ENCODE measurements at places on chromosomes 11 and 22.

DNA sequence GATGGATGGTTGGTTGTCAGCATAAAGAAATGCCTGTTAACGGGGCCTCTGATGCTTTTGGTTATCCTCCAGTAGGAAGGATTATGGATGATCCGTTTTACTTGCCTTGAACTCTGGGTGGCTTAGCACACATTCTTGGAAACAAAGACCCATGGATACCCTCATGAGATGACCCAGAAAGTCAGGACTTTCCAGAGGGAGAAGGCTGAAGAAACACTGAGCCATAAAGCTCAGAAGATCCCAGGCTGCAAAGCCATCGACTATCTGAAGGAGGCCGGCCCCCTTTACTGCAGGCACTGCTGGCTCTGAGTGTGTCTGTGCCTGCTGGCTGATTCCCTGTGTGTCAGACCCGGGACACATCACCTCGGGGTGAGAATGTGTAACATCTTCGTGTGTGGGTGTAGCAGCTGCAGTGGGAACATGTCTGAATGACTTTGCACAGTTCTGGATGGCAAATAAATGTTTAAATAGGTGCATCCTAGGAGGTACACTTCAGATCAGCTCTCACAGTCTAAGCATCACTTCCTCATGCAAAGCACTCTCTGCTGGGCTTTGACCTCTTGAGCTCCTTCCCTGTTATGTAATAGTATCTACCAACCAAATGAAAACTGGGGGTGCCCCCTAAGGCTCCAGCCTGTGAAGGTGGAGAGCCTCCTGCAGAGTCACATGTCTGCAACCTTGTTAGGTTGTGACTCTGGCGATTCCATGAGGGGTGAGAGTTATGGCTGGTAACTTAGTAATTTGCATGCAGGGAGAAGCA lies 1084.9 kb downstream of the TBC1D22A start:
- DNase-seq, result no peak

DNA sequence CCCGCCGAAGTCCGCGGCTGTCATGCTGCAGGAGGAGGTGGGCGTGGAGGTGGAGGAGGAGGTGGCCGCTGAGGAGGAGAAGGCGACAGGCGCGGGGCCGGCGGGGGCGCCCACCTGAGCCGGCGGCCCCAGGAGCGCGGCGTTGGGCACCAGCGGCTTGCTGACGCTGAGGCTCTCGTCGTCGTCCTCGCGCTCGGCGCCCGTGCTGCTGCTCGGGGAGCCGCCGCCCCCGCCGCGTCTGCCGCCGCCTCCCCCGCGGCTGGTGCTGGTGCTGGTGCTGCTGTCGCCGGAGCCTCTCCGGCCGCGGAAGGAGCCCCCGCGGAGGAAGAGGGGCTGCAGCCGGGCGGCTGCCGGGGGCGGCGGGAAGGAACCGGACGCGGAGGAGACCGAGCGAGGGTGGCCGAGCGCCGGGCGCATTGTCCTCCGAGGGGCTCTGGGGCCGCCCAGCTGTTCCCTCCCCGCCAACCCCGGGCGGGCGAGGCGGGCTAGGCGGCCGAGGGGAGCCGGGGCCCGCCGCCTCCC lies 388 bp downstream of the TMEM121B start:
- no peak for DNase-seq

- DNase-seq, result no peak
Observed at GRCh38 chr11:19666951-19667350, 45.7 kb upstream of the NAV2 start.

- no peak for DNase-seq
Observed at GRCh38 chr22:24361976-24362646, 65.3 kb upstream of the ADORA2A start.

DNA sequence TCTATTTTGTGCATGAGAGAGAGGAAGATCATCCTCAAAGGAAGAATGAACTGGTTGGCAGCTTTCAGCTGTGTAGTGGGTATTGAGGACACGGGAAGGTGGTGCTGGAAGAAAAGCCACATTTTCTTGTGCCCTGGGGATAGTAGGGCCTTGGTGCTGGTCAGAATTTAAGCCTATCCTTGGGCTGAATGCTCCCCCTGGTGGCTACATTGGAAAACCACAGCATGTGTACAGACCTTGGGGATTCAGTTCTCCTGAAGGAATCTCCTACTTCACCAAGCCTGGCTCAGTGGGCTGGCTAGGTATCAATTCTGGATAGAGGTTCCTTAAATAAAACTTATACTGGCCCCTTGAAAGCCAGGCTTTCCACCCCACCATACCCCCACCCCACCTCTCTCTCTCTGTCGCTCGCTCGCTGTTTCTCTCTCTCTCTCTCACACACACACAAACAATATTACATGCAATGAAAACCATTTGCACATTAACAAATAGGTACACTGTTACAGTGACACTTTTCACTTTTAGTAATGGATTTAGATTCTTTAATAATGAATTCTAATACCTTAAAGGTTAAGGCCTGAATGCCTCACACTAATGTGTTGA lies 2.8 kb upstream of the OR51M1 start:
- DNase-seq, result no peak

- DNase-seq, result no peak
Observed at GRCh38 chr11:114073828-114074381, 14.4 kb downstream of the ZBTB16 start.

DNA sequence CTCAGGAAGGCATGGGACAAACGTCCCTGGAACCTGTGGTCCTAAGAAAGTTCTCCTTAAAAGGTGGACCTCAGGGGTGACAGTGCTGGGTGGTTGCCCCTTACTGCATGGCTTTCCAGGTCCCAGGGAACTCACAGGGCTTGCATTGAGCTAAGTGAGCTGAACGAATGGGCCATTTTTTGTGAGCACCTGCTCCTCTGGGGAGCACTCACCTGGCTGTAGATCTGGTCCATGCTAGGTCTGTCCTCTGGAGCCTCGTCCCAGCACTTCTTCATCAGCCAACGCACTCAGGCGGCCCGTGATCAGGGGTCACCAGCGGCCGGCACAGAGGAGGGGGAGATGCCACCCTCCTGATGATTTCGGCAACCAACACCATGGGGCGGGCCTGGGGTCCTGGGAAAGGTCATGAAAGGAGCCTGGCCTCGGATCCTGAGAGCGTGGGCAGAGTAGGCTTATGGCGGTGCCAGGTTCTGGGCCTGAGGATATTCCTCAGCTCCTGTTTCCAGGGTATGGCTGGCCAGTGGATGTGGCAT lies 36.8 kb upstream of the LRRC32 start:
- DNase-seq, result no peak

GRCh38 chr11:59255281-59255680 lies 42.6 kb upstream of the MPEG1 start:
- DNase-seq, result no peak

DNA sequence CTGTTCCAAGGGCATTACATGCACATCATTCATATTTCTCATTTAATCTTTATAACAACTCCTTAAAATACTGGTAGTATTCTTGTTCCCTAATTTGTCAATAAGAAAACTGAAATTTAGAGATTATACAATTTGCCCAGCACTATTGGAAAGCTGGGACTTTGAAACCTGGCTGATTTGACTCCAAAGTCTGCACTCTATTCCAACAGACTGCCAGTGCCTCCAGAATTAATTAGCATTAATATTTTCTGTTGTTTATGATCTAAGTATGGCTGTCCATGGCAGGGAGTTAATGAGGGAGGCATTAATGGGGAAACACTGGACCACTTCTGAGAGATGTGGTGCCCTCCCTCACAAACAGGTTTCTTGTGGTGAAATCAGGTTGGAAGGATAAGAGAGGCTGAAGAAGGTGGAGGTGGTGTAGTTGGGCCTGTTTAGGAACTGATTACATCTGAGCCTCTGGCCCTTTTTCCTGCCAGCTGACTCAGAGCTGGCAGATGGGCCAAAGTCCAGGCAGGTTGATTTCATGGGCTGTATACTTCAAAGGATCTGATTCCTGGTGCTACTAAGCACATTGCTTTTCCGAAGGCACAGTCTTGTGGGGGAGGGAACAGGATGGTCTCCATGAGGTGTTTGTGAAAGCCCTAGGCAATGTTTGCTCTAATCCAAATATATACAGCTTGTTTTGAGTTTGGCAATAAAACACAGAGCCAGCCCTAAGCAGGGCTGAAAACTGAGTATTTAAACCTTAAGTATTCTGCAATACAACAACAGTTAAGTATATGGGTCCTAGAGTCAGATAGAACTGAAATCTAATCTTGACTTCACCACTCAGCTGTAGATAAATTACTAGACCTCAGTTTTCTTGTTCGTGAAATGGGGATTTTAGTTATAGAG lies 21.0 kb upstream of the RAB30 start:
- no peak for DNase-seq

DNA sequence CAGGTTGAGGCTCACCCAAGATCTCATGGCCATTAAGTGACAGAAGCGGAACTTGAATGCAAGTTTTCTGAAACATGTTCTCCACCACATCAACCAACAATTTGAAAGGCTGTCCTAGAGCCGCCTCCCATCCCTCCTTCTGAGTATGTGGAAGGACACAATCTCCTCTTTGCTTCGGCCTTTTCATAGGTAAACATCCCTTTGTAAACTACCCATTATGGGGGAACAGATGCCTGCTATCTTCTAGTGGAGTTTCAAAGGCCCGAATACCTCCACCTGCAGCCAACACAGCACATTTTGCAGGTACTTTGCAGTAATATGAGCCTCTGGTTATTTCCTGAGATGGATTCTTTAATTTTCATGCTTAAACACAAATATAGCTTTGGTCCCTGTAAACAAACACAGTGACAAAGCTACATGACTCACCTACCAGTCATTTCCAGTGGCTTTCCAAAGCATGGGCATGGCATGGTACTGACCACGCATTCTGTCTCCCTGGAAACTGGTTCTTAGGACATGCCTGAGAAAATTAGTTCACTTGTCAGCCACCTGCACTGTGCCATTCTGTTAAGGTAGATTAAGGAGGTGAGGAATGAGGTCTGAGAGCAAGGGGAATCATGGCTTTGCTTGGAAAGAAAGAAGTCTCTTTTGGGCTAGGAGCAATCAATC lies 60.2 kb downstream of the EHF start:
- DNase-seq, result no peak

DNA sequence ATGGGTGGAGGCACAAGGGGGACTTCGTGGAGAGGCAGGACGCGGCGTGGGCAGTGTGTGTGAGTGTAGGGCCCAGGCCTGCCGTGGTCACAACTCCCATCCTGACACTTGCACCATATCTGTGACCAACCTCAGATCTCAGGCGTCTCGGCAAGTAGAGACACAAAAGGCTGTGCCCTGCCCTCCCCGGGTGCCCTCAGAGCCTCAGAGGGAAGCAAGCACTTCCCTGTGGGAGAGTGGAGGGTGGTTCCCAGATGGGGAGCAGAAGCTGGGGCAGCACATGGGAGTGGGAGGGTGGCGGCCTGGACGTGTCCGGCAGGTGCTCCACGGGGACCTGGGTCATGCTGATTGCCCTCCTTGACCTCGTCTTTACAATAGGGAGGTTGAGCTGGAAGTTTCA lies 20.4 kb downstream of the B3GAT1 start:
- no peak for DNase-seq

- no peak for DNase-seq
Observed at GRCh38 chr11:122671400-122671891, 15.9 kb downstream of the UBASH3B start.

- no peak for DNase-seq
Observed at GRCh38 chr11:104122836-104123235, 41.1 kb downstream of the PDGFD start.

DNA sequence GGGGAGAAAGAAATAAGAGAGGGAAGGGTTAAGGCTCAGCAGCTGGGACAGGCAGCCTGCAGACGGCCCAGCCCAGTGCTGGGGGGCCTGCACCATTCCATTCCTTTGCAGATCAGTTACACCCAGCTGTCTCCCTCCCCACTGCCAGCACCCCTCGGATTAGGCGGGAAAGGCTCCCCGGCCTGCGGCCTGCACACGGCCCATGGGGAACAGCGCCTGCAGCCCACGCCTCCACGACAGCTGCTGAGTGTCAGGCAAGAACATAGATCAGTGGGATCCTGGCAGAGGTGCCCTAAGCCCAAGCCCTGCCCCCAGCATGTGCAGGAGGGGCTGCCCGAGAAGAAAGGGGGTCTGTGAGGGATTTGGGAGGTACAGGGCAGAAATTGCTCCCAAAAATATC lies 65.8 kb upstream of the MYOD1 start:
- DNase-seq, result no peak

DNA sequence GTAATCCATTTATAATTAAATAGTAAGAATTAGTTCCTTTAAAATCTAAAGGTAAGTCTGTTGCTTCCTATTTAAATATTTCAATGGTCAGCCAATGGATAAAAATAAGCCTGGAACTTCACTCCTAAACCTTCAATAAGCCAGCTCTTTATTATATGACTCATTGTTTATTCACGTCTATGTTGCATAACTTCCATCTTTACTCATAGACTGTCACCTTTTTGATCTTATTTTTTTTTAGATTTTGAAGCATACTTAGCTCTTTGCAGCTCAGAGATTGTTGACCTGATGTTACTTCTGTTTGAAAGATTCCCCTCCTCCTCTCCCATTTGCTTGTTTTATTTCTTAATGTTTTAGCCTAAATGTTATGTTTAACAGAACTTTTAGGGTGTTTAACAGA lies 1571.2 kb upstream of the RAG2 start:
- no peak for DNase-seq

- DNase-seq, result no peak
Observed at GRCh38 chr22:50473855-50474671, 772 bp downstream of the SBF1 start.

- DNase-seq, result no peak
Observed at GRCh38 chr11:80815752-80816453, 1375.1 kb upstream of the TENM4 start.

- no peak for DNase-seq
Observed at GRCh38 chr11:126512741-126513715, 157.5 kb downstream of the ST3GAL4 start.

DNA sequence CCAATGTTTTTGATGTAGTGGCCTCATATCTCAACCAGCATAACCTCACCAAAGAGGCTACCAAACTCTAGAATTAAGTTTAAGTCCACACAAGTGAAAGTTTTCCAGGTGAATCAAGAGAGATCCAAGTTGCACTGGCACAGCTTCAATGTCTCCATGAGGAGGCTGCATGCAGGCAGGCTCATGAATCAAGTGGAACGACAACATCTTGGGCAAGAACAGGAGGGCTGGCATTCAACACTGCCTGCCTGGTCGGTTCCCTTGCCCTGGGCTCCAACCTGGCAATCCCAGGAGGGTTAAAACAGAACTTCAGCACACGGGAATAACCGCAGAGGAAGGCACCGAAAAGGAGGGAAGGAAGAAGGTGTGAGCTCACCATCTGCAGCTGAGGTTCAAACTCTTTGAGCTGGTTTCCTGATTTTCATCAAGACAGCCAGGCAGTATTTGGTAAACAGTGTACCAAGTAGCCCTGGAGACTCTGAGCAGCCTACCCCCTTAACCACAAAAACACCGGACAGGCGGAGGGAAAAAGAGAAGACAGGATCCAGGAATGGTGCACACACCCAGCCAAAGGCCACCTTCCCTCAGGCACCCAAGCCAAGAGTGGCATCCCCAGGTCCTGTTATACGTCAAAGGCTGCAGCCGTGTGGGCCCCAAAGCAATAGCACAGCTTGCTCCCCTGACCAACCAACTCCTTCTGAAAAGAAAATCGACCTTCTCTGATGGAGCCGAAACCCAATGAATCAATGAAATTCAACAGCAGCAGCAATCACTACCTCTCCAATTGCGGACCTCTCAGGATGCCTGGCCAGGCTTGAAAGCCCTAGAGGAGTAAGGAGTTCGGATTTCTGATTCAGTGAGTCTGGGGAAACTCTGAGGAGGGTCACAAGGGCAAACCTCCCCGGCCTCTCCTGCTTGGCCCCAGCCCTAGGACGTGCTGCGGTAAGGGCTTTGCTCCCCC lies 1.3 kb downstream of the PACSIN2 start:
- DNase-seq, result no peak
